Hematopoietic multipotent progenitor cell treated with erythropoietin and hydrocortisone succinate and interleukin-3 and kit ligand, for 17 days (in vitro differentiated cells): ENCODE measurements at places on chromosomes 4 and X.

GRCh38 chrX:100864657-100865391, 9.3 kb downstream of the NOX1 start:
- no peak for DNase-seq

DNA sequence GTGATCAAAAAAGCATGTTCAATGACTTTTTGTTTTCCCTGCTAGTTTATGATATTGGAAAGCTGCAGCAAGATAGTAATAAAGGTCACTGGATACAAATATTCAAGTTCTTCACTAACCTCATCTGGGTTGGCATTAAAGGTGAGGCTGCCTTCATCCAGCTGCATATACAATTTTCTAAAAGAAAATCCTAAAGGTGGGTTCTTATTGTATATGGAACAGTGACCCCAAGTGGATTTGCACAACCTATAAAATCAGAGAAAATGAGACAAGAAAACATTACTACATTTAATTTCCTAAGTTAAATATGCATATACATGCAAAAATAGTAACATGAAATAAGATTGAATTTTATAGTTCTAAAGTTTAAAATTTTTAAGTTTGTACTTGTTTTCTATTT, 23.9 kb downstream of the FBXO8 start:
- no peak for DNase-seq

GRCh38 chr4:16329125-16329796, 103.0 kb upstream of the TAPT1 start:
- DNase-seq = no peak

GRCh38 chrX:29359276-29359675, 772.0 kb downstream of the IL1RAPL1 start:
- DNase-seq = no peak

DNA sequence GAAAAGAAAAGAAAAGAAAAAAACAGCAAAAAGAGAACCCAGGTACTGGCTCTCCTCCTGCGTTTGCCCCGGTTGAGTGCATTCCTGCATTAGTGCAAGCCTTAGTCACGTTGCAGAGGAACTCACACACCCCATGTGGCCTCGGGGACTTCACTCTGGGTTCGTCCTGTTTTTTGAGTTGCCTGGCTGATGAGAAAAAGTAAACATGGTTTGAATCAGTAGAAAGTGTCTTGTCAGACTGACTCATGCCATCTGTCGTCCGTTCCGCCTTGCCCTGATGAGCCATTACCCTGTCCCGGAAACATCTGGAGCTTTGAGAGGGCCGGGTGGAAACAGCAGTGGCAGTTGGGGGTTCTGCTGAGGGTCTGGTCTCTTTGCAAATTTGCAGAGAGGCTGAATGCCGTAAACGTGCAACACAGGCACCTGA, 16.3 kb downstream of the CD99 start:
- DNase-seq = no peak

DNA sequence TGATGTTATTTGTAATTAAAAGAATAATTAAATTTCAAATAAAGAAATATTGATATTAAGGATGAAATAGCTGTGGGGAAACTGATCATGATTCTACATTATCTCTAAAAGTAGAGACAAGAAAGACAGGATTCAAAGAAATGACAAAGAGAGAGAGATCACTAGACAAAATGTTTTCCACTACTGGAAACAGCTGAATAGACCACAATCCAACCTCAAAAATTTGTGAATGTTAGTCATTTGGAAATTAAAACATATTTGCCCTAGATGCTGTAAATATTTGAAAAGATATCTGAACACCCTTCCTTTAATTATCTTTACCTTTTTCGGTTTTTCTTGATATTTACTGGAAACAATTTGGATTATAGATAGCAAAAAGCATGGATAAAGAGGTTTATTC, 414.9 kb downstream of the CENPC start:
- DNase-seq = no peak

- DNase-seq = no peak
Observed at GRCh38 chrX:66015900-66016689, 23.8 kb downstream of the VSIG4 start.

- DNase-seq = no peak
Observed at GRCh38 chr4:152206185-152206584, 329.7 kb downstream of the FBXW7 start.

DNA sequence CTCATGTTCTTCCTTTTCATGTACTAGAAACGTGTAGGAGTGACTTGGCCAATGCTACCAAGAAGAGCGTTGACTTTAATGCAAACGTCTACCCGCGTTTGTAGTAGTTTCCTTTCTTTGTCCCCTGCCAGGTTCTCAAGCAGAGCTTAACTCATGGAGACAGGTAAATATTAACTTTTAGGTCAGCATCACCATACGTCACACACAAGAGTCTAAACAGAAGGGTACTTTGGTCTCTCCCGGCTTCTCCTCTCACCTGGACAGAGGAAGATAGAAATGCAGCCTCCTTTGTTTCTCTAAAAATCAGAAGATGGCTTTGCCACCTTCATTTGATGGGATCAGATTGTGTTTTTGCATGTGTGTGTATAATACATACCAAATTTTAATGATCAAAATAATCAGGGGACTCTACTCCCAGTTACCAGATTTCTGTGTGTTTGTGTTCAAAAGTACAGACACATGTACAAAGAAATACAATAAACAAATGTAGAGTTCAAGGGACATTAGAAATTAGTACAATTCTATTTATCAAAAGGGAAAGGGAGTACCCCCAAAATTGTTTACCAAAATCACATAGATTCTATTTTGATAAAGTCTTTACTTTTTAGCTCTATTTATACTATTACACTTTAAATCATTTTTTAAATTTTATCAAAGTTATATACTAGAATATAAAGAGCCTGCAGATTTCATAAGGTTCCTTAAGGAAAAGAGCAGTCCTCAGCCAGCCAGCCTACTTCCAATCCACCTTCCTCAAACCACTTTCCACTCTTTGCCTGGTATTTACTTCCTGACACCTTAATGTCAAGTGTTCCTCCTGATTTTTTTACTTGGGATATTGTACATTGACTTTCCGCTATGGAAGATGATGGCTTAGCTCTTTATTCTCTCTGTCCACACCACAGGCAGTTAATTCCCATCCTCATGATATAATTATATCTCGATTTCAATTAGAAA, 195.5 kb downstream of the RELL1 start:
- no peak for DNase-seq

DNA sequence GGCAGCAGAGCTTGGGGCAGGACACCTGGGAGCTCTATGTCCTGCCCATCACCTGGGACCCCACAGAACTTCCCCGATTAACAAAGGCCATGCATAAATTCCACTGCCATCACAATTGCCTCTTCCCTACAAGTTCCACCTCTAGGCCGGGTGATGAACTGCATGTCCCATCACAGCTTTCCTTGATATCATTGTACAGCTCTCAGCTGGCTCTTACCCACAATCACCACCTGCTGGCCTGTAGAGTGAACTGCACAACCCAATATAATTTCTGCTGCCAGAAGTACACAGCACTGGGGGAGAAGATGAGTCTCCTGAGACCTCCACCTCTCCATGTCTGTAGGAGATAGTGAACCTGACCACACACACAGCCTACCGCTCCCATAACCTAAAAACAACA, 285.0 kb upstream of the AADAT start:
- no peak for DNase-seq

- no peak for DNase-seq
Observed at GRCh38 chr4:126937846-126938422, 694.8 kb upstream of the INTU start.

GRCh38 chr4:151784706-151785105, 23.9 kb upstream of the GATB start:
- DNase-seq = no peak

DNA sequence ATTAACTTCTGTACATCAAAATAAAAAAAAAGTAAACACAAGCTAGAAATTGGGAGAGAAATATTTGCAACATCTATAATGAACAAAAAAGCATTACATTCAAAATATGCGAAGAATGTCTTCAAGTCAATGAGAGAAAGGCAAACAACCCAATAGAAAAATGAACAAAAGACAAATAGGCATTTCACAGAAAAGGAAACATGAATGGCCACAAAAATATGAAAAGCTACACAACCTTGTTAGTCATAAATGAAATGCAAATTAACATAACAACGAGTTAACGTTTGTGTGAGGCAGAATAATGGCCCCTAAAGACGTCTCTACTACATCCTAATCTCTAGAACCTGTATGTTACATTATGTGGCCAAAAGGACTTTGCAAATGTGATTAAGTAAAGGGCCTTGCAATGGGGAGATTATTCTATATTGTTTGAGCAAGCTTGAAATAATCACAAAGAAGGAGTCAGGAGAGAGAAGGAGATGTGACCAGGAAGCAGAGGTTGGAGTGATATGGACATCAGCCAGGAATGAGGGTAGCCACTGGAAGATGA, 86.8 kb downstream of the WDFY3 start:
- DNase-seq = no peak

DNA sequence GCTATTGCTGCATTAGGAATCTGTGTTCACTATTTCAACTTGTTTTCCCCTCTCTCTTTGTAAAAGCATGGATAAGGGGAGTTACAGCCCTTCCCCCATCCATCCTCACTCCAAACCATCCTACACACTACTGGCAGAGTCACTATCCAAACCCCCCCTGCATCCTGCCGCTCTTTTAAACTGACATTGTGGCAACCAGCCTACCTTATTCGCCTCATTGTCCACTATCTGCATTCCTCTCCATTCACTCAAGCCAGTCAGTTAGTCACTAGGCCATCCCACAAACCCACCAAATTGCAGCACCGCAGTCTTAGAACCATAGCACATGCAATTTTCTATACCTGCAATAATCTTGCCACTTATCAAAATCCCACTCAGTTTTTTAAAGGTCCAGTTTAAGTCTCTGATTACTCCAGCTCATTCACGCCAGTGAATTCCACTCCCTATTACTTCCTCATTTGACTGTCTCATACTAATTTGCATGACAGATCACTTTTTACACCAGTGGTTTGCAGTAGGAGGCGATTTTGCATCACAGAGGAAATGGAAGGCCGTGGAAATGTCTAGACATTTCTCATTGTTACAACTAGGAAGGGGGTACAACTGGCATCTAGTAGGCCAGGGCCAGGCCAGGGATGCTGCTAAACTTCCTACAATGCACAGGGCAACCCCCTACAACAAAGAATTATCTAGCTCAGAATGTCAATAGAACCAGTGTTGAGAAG, 181.8 kb downstream of the HS6ST2 start:
- no peak for DNase-seq

DNA sequence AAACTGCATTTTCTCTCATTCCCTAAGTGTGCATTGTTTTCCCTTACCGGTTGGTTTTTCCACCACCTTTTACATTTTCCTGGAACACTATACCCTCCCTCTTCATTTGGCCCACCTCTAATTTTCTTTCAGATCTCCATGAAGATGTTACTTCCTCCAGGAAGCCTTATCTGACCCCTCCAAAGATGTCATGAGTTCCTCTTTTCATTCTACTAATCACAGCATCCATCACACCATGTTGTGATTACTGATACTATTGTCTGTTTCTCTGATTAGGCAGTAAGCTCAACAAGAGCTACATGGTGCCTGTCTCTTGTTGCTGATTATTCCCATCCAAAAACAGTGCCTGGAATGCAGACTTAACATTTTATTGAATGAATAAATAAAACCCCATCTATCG, 2.9 kb upstream of the AFP start:
- DNase-seq = no peak

DNA sequence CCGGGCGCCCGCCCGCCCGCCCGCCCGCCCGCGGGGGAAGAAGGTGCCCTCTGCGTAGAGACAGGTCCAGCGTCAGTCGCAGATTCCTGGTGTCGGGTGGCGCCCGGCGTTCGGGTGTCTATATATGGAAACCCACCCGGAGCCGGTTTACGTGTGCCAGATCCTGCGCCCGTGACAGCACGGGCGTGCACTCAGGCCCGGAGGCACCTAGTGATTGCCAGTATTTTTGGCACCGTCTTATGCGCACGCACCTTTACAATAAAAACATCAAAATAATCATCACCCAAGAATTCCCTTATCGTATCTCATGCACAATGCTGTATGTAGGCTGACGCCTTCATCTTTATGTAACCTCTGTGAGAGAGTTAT, 519 bp downstream of the SLC25A4 start:
- DNase-seq = no peak

DNA sequence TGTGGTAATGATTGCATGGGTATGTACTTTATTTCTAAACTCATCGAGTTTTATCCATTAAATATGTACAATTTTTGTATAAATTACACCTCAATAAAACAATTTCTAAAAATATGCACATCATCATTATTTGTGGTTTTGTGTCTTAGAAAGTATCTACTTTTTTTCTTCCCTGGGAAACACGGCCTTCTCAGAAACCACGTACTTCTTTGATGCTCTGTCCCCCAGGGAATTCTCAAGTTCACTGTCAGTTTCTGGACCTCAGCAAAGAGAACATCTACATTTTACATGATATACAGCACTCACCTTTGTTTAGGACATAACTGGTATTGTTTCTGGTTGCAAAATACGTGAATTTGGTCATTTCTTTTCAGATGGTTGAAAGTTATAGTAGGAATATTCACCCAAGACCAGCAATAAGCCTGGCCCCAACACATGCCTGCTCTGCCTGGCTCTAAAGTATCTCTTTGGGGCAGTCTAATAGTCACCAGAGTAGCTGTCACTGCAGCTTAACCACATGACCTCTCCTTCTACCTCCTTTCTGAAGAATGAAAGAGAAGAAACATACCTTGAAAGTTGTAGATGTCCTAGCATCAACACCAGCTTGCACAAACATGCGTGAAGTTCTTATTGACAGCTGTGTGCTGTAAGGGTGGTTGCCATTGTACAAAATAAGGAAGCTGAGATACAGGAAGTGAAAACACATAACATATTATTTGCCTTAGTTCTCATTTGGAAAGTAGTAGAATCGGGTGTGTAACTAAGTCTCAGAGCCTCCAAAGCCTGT, 48.4 kb upstream of the SPANXN4 start:
- no peak for DNase-seq

DNA sequence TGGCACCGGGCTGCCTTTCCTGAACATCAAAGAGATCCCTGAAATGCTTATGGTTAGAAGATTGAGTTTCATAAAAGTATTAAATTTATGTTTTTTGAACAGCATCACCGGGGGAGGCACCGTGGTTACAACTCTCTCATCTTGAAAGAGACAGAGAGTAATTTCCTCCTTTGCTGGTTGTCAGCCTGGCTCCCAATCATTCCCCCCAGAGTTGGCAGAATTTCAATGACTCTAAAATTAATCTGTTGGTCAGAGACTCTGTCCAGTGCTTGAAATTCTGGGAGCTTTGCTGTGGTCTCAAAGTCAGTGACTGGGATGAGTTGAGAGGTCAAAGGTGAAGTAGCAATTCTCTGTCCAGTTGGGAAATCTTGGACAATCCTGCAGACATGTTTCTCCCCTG, 135.9 kb downstream of the RAB28 start:
- DNase-seq = no peak

GRCh38 chr4:101035487-101035886, 311.8 kb downstream of the PPP3CA start:
- no peak for DNase-seq

- DNase-seq = no peak
Observed at GRCh38 chrX:108178143-108178498, 86.5 kb downstream of the ATG4A start.

DNA sequence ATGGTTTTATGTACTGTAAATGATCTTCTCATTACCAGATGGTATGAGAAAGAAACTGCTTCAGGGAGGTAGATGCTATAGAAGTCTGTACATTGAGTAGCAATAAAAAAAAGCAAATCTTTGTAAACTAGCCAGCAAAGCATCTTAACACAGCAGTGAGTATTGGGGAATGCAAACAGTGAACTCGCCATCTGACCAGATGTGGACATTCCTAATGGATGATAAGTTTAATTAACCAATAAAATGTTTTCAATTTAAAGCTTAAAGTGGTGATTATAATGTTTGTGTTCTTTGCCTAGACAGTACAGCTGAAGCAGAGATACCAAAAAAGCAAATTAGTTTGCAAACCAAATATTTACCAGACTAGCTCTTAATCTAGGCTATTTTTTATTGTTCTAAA, 1144.2 kb downstream of the FAT4 start:
- DNase-seq = no peak
